HepG2 (cell line): ENCODE measurements at places on chromosomes 6 and 20. TPM values are rescaled to one million over a fixed set of nuclear protein-coding genes. Genes with fewer than 3 reads are reported as not detected.
A peak's percentile ranks its signal among the peaks of the same experiment; 100 is the strongest.

GRCh38 chr6:144008120-144008811 is at the start of gene PLAGL1:
Gene PLAGL1 (minus strand): TSS chr6:144008259. CDS start chr6:143948136, 60,123 bp downstream.
- H3K4me3 ChIP-seq = peak within 1 kb of the TSS; percentile 56
- H3K4me1 ChIP-seq = 0 out of 2 replicates have a peak, but pooled peaks cover 4% of the 10 kb centered on the region
- peak; percentile 4 for DNase-seq
- no peaks in the 10 kb centered on the region for H3K36me3 ChIP-seq
- no peak within 1 kb of the TSS for H3K27ac ChIP-seq

- no peak for DNase-seq
- H3K4me3 ChIP-seq = no peak overlapping the region
- H3K27ac ChIP-seq = peak overlapping the region; percentile 88
- peaks cover 100% of the 10 kb centered on the region for H3K4me1 ChIP-seq
Observed at GRCh38 chr6:7166410-7167293, 58.9 kb downstream of the RREB1 start.

GRCh38 chr6:26030716-26031115 is 56.5 kb upstream of the HFE start:
- H3K4me1 ChIP-seq = peaks cover 41% of the 10 kb centered on the region
- H3K27me3 ChIP-seq = no peaks in the 10 kb centered on the region
- H3K36me3 ChIP-seq = no peaks in the 10 kb centered on the region
- peak overlapping the region; percentile 93 for H3K27ac ChIP-seq
- peak overlapping the region; percentile 22; the same call in 1 of the 2 replicates for H3K4me3 ChIP-seq

DNA sequence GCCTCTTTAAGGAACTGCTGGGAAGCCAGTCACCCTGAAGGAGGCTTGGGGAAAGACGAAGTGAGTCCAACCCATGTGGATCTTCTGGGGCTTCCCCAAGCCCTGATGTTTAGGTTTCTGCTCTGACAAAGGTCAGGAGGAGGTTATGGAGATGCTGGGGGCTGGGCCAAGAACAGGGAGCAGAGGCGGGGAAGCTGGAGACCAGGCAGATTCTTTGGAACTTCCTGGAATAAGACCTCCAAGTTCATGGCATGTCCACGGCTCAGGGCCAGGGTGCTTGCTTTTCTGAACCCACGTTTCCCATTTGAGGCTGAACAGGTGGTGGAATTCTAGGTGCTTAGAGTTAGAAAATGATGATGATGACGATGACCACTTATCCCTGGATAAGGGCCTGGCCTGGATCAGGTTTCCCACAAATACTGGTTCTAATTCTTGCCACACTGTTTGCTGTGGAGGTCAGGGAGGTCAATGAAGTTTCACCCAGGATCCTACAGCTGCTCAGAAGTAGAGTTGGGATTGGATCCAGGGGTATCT is 30.0 kb upstream of the TGM2 start:
- no peak overlapping the region for H3K27ac ChIP-seq
- no peaks in the 10 kb centered on the region for H3K36me3 ChIP-seq
- H3K4me3 ChIP-seq = no peak overlapping the region
- H3K27me3 ChIP-seq = peaks cover 16% of the 10 kb centered on the region; the same call in 1 of the 3 replicates
- DNase-seq = no peak

TSBP1 gene
- not detected in 2 replicates for total RNA-seq
